CD4-positive, alpha-beta memory T cell (primary cell): ENCODE measurements at places on chromosomes 7 and 10.

DNA sequence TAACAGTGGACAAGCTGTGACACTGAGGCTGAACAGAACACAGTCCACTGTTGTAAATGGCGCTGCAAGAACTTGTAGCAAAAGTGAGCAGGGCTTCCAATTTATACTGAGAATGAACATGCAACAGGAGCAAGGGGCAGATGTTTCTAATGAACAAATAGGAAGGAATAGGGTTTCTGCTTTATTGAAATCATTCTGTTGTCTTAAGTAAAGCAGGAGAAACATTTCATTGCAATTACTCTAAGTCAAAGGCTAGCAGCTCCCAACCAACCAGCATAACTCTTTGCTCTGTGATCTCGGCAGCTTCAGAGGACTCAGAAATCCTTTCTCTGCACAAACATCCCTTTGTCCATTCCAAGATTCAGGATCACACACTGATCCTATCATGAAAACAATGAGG, 236.2 kb upstream of the PRSS58 start:
- no peak for DNase-seq

GRCh38 chr10:106401161-106401560, 763.3 kb downstream of the SORCS1 start:
- no peak for DNase-seq

- no peak for DNase-seq
Measured at GRCh38 chr7:104643587-104644217, 315.3 kb downstream of the LHFPL3 start.

DNA sequence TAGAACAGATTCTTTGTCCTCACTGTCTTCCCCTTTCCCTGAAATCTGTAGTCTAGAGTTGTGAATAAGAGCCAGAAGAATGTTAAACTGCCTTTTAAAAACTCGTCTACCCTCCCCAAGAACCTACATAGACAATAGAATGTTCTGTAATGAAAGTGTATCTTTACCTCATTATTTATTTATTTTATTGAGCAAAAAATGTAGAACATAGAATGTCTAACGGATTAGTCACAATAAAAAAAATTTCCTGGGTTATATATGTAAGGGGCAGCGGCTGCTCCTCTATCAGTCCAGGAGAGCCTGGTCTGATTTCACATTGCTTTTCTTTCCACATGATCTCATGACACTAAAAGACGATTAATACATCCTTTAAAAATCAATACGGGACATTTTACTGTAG, 135.7 kb downstream of the SDK1 start:
- DNase-seq: no peak

DNA sequence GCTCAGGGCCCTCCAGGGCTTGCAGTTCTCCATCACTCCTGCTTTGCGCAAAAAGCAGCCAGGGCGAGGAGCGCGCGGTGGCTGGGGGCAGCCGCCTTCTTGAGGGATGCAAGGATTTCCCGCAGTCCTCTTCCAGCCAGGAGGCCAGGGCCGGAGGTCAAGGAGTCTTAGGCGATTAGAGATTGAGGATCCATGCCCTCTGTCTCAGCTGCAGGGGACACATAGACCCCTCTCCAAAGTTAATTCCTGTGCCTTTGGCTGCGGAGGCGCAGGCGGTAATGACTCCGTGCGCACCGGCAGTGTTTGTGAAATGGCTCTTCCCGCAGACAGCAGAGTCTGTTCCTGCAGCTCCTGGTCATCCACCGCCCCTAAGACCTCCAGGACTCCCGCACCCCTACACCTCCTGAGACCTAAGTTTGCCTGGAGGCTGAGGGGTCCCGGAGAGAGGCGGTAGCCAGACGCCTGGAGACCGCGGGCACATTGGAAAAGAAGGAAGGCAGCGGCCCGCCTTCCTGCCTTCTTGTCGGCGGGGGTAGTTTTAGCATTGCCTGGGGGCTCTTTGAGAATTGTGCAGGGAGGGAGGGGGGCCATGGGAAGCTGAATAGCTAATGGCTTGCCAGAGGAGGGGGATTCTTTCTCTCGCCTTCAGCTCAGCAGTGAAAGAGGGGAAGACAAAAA, 3.3 kb upstream of the NEUROG3 start:
- DNase-seq: no peak

GRCh38 chr10:80474597-80474910, 20.4 kb downstream of the TSPAN14 start:
- no peak for DNase-seq

- DNase-seq: no peak
Measured at GRCh38 chr7:28199021-28199510, 18.5 kb upstream of the JAZF1 start.

DNA sequence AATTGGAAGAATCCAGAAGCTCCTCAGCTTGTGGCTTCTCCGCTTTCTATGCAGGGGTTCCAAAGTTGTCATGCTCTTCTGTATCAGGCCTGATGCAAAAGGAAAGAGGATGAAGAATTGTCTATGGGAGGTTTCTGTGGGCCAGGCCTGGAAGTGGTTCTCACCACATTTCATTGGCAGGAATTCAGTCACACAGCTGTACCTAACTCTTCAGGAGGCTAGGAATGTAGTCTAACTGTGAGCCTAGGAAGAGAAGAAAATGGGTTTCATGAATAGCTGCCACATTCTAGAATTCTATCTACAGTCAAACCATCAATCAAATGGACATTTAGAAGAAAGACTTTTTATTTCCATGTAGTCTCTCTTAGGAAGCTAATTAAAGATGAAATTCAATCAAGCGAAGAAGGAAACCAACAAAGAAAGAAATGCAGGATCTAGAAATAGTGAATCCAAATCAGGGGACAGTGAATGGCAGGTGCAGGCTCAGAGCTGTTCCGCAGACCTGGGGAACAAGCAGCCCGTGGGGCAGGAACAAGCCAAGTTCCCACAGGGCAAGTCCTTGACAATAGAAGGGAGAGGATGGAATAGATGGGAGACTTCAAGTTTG, 25.4 kb upstream of the USP6NL start:
- DNase-seq: no peak

- DNase-seq: no peak
Measured at GRCh38 chr7:96547371-96547811, 162.3 kb downstream of the SEM1 start.

DNA sequence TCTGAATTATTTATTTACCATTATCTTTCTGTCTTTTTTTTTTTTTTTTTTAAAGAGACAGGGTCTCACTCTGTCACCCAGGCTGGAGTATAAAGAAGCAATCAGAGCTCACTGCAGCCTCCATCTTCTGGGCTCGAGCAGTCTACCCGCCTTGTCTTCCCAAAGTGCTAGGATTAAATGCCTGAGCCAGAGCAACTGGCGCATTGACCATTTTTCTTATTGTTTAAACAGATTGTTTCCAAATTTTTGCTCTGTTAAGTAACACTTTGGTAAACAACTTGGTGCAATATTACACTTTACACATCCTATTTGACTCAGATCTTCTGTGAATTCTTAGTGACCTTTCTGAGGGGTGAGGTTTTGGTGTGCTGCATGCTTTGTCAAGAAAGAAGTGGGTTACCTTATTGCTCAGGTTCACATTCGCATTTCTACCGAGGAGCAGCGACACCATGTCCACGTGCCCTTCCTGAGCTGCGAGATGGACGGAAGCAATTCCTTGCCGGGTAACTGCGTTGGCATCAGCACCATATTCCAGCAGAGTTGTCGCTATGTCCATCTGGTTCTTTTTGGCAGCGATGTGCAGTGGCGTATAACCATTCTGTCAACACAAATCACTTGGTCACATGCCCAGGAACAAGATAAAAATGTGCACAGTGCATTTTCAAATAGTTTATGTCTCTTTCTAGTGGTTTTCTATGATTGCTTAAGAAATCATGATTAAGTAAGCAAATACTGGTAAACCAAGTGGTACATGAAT, 203.2 kb downstream of the ANK3 start:
- DNase-seq: no peak

DNA sequence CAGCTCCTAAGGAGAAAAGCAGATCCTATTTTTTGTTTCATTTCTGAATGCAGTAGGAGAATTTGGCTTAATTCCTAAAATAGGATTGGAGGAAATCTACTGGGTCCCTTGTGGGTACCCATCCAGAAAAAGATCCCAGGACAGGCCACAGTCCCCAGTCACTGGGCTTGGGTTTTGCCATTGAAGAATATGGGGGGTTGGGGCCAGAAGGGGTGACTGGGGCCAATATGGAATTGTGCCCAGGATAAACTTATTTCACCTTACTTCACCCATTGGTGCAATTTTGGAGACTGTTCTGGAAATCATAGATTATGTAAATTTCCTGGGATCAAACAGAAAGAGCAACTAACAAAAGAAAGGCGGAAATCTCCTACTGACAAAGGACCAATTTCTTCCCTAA, 5.0 kb downstream of the HOXA5 start:
- no peak for DNase-seq

- no peak for DNase-seq
Measured at GRCh38 chr7:78280276-78280675, 481.7 kb downstream of the PHTF2 start.

DNA sequence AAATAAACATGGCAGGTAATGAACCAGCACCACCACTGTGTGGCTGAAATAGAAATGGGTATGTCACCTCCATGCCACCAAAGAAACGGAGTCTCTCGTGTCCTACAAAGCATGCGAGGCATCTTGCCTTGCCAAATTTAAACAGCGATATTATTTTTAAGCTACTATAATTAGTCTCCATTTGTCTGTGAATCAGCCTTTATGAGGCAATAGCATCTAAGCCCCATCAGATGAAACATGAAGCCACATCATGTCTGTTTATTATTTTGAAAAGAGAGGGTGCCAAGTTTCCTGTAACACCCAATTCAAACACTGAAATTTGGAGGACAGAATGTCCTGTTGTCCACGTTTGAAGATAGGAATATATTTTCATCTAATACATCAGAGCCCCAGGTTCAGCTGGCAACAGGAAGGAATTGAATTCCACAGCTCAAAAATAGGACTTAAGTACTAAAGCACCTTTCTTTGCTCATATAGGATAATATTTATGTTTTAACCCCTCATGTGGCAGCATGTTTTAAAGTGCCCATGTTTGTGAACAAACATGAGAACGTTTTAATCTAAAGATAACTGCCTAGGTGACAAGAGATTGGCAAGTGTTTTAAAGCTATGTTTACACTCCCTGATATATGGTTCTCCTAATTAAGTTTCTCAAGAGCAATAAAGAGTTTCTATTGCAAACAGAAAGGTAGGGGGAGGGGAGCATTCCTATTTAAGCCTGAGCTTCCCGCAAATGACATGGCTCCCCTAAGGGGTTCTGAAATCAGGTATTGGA, 86.8 kb downstream of the SORBS1 start:
- no peak for DNase-seq

- no peak for DNase-seq
Measured at GRCh38 chr7:100061518-100062193, 12.1 kb downstream of the ZSCAN21 start.

DNA sequence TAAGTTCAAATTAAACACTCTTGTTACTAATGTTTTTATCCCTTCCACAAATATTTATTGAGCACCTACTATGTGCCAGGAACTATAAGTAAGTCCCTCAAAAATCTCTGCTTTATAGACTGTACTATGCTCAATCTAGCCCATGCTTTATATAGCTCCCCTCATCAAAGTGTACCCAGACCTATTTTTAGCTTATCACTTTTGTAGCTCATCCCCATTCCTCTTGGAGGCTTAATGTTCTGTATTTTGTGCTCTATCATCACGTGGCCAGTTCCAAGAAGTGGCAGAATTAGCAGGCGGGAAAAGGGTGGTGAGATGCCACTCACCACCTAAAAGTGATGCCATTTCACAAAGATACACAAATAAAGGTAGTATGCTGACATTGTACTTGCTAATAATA, 138.1 kb upstream of the BET1 start:
- DNase-seq: no peak

DNA sequence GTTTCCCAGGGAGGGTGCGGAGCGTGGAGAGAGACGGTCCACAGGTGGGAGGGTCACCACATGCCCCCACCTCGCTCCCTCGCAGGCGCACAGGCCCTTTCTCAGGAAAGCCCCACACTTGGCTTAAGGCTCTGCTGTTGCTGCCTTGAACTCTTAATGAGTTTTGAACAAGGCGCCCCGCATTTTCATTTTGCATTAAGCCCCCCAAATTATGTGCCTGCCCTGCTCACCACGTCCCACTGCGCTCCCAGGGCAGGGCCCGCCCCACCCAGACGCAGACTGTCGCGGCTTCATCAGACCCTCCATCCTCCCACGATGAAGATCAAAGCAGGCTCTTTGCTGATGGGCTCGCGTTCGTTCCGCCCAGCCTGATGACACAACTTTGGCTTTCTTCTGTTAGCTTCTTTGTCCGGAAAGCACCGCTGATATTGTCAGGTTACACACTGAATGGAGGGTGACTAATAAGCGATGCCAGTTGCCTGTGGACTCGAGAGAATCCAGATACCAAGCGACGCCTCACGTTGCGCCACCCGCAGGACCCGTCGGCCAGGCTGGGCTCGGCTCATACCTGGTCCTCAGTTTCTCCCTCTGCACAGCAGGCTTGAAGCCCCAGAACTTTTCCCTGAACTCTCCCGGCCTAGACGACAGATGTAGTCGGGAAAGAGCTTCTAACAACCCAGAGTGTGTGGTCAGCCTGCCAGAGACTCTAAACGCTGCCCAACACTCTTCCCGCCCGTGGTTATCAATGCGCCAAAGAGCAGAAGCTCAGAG, 9.5 kb downstream of the CALML3 start:
- DNase-seq: no peak

DNA sequence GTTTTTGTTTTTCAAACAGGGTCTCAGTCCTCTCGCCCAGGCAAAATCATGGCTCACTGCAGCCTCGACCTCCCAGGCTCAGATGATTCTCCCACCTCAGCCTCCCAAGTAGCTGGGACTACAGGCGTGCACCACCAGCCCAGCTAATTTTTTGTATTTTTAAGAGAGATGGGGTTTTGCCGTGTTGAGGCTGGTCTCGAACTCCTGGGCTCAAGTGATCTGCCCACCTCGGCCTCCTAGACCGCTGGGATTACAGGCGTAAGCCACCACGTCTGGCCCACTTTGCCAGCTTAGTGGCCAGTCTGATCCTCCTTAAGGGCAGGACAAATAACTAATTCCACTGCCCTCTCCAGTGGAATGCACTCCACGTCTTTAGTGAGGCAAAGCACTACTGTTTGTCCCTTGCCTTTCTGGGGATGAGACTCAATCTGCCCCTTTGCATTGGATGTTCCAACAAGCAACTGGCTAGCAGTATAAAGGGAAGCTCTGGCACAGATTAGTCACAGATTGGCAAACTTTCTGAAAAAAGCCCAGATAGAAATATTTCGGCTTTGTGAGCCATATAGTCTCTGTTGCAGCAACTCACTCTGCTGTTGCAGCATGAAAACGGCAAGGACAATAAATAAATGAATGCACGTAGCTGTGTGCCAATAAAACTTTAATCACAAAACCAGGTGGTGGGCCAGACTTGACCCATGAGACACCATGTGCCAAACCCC, 143.8 kb upstream of the RHEB start:
- no peak for DNase-seq

DNA sequence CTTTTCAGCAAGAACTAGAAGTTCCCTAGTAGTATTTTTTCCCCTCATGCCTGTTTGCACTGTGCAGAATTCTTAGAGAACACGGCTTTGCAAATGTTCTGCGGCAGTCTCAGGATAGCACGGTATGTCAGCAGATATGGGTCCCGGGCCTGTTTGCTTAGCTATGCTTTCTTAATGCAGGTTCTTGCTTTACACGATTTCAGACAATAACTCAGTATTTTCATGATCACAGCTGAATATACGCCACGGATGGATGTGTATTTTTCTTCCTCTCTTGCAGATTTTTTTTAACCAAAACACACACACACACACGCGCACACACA, 137.3 kb downstream of the HECW1 start:
- DNase-seq: no peak
